Stimulated activated CD4-positive, alpha-beta T cell treated with anti-CD3 and anti-CD28 coated beads, Interleukin-2, amount 100 ng/mL, for 24 hours (primary cell): ENCODE measurements at places on chromosomes 4 and X.
A peak's percentile ranks its signal among the peaks of the same experiment; 100 is the strongest.

DNA sequence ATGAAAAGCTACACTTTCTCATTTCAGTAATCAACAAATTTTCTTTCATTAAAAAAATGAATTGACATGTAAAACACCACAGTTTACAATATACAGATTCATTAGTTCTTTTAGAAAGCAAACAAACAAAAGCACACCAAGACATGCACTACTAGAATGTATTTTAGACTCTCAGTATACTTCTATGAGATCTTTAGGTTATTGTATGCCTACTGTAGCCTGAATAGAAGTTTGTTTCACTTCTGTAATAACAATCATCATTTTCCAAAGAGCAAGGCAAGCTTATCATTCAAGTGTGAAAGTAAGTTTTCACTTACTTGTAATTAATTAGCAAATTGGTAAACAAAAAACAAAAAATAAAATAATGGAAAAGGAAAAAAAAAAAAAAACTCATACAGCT, 24.9 kb downstream of the CXXC4 start:
- DNase-seq: no peak

DNA sequence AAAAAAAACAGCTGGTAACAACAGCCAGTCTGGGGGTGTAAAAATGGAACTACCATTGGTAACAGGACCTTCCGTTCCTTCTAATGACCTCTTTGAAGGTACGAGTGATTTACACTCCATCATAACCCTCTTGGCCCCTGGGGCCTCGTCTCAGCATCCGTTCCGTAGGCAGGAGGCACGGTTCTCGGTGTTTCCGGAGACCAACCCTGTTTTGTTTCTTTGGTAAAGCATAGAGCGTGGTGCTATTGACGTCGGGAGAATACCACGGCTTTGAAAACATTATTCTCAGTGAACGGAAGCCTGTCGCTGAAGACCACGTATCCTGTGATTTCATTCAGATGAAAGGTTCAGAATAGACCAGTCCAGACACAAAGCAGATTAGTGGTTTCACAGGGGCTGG, 198.9 kb downstream of the ASMT start:
- DNase-seq: no peak

DNA sequence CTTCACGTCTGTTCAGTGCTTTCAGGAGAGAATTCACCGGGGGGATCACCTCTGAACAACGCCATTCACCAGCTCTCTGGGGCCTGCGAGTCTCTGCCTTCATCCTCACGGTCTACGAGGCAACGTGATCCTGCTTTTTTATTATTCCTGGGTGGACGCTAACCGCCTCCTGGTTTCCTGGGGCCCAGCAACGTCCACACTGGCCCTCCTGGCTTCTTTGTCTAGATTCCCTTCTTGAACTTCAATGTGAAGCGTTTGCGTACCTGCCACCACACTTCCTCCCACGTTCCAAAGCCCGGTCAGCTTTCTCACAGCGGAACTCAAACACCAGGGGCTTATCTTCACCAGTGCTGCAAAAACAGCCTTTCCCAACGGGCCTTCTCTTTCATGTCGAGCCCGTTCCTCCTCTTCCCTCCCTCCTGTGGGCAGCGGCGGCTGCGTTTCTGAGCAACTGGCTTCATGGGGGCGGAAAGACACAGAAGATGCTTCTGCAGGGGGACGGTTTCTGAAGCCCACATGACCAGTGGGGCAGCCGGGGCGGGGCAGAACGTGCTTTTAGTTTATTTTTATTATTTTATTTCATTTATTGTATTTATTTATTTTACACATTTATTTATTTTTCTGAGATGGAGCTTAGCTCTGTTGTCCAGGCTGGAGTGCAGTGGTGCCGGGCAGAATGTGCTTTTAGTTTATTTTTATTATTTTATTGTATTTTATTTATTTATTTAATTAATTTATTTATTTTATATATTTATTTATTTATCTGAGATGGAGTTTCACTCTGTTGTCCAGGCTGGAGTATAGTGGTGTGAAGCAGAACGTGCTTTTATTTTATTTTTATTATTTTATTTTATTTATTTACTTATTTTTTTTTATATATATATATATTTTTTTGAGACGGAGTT, 64.6 kb downstream of the CRLF2 start:
- DNase-seq: no peak

DNA sequence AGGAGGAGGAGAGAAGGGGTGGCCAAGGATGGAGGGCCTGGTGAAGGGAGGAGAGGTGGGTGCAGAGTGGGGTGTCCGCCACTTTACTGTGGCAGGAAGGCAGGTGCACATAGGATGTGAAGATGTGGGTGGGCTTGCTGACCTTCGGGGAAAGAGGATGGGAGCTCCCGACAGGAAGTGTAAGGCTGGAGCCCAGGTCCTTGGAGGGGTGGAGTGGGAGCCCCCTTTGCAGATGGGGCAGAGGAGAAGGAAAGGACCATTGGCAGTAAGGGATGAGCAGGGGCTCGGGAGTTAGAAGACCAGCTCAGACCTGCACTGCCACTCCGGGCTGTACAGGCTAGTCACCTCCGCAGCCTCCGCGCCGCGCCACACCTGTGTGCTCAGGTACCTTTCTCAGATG, 89.5 kb downstream of the EVC start:
- DNase-seq: no peak

GRCh38 chr4:158826882-158827281, 58.1 kb downstream of the FNIP2 start:
- DNase-seq: no peak

- DNase-seq: no peak
Observed at GRCh38 chrX:15908603-15909290, 54.1 kb upstream of the AP1S2 start.

DNA sequence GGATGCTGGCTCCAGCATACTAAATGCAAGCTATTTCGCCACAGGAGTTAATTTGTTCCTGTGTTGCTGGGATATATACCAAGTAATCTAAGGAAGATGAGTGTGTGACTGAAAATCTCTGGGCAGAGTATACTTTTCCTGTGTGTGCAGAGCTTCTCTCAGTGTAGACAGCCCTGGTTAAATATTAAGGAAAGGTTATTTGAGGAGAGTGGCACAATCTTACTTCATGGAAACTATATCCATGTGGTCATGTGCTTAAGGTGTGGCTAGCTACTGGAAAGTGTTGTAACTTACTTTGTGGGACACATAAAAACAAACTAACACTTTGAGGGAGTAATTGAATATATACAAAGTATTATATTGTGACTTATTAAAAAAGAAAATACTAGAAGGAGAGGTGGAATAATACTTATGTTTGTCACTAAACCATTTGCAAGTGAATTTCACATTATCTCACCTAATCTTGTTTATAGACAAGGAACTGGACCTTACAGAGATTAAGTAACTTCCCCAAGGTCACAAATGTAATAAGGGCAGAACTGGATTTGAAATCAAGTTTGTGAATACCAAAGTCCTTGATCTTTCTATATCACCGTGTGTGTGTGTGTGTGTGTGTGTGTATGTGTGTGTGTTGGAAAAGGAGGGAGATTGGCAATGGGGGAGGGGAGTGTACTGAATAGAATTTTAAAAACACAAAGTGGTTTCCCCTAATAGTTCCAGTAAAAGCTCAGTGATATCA, 408.2 kb upstream of the NR3C2 start:
- DNase-seq: no peak

GRCh38 chrX:3320471-3321046, 25.9 kb downstream of the MXRA5 start:
- no peak for DNase-seq

GRCh38 chr4:136599890-136600289, 932.4 kb downstream of the PCDH18 start:
- no peak for DNase-seq

- no peak for DNase-seq
Observed at GRCh38 chr4:164756686-164757085, 2.8 kb downstream of the SMIM31 start.

DNA sequence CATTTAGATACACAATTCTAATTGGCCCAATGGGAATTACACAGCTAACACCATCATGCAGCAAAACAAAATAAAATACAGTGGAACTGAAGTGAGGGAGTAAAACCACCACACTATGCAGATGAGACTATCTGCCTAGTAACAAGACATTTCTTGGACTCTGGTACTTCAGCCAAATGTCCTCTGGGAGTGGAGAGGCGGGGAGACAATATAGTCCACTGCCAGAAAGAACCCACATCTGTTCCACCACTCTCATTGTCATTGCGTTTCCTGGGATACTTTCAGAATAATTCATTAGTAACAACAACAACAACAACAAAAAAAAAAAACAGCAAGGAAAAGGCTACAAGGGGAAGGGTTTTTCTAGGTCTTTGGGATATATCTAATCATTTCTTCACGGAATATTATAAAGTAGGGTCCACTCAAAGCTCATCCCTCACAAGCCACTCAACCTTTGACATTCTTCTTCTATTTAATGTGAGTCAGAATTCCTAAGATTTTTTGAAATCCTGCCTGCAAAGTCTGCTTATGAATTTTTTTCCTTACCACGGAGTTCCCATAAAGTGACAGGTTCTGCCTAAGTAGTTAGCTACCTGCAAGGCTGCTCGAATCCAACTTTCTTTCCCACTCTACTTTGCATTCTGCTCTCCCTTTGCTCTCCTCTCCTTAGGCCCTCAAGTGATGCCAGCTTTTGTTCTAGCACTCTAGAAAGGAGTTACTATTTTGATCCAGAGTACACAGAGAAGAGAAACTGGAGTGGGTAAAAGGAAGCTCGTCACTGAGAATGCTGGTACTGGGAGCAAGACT, 254.6 kb downstream of the CHIC1 start:
- no peak for DNase-seq

DNA sequence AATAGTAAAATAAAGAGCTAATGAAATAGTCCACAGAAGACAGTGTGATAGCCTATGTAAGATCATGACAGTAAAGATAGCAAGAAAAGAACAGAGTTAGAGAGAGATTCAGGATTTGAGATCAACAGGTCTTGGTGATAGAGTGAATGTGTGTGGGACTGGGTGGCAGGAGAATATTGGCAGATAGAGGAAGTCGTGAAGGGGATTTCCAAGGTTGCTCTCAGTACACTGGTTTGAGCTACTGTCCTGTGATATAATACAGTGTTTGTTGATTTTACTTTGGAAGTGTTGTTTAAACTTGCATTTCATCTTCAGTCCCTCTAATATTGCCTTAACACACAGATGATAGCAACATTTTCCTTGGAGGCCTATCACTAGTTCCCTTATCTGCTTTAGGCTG, 44.1 kb downstream of the DTHD1 start:
- DNase-seq: no peak

DNA sequence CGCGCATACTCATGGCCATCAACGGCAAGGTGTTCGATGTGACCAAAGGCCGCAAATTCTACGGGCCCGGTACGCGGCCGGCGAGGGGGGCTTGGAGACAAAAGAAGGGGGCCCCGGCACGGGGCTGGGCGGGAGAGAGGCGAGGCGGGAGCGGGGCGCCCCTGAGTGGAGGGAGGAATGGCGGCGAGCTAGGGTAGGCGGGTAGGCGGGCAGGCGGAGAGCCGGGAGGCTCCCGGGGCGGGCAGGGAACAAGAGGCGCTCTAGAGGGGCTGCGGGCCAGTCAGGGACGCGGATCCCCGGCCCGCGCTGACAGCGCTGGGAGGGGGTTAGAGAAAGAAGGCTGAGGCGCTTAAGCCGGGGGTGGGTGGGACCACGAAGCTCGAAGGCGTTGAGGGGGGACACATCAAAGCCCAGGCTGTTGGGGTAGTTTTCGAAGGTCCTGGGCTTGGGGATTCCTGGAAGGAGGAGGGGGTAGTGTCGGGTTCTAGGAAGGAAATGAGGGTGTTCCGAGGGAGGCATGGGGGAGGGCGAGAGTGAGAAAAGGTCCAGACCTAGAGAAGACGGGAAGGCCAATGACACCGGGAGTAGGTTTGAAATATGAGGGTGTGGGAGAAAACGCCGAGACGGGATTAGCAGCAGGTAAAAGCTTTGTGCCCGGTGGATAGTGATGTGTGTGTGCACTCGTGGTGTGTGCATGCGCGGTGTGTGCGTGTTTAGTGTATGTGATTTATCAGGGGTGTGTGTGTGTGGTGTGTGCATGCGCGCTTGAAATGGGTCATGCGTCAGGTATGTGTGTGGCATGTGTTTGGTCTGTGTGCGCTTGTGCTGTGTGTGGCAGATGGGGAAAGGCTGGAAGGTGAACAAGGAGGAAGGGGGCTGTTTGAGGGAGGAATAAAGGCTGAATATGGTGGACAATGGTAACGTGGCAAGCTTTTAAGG, 807 bp downstream of the PGRMC1 start:
- peak; percentile 33 for DNase-seq

DNA sequence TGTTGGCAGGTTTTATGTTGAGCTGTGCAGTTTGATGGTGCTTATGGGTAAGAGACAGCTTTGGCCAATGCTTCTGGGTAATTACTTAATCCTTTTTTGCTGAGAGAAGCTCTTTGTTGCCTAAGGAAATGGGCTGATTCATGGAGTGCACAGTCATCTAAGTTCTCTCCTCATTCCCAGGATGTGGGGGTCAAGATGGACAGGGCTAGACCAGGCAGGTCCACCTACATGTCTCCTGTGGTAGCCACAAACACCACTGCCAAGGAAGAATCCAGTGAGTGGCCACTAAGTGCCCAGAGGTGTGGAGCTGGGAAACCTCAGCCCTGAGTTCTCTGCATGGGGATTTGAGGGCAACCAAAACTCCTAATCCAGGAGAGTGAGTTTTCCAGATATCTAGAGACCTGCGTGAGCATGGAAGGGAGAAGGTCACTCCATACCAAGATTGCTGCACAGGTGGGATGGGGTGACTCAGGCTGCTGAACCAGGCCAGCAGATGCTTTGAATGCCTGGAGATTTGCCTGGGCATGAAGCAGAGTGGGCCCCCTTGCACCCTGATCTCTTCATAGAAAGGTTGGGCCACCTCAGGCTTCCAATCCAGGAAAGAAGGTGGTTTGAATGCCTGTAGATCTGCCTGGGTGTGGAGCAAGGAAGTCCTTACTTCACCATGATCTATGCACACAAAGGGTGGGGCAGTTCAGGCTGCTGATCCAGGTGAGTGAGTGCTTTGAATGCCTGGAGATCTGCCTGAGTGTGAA, 234.8 kb upstream of the GNPDA2 start:
- DNase-seq: no peak

DNA sequence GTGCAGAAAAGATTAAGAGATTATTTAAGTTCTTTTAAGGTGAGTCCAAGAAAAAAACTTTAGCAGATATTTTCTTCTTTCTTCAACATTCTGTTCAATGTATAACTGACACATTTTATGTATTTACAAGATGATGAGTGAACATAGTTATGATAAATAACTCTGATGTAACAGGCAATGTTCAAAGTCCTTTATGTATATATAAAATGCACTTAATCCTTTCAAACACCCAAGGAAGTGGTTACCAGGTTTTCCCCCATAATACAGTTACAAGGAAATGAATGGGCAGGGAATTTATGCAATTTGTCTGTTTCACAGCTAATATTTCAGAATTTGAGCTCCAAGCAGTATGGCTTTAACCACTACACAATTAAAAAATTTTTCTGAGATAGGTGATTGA, 8.2 kb downstream of the CXCL3 start:
- no peak for DNase-seq

GRCh38 chrX:10634392-10635161, 14.2 kb upstream of the MID1 start:
- DNase-seq: no peak

GRCh38 chrX:16678689-16679088, 28.7 kb downstream of the S100G start:
- DNase-seq: no peak
